GM12878 (cell line): ENCODE measurements at places on chromosomes 1 and 21. TPM values are rescaled to one million over a fixed set of nuclear protein-coding genes. Genes with fewer than 3 reads are reported as not detected.

GRCh38 chr1:96840396-96840795 is 118.8 kb downstream of the PTBP2 start:
- no peak for DNase-seq

- DNase-seq, result no peak
These were observed at the start of gene GPX7 for GRCh38 chr1:52601991-52602855. Gene GPX7 (plus strand): TSS chr1:52602371. CDS start chr1:52602410, 39 bp downstream.

DNA sequence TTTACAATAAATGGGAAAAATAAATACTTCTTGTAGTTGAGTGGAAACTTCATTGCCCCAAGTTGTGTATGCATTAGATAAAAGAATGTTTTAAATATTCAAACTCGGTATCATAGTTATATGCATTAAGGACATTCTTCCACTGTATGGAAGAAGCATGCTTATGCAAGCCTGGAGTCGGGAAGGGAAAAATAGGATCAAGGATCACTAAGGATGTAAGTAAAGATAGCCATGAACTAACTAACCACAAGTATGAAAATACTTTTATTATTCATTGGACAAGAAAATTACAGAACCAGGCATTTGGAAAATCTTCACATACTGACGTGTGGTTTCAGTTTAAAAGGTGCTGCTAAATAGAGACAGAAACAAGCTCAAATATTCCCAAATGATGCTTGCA is 26.9 kb upstream of the DPYD start:
- DNase-seq, result no peak

DNA sequence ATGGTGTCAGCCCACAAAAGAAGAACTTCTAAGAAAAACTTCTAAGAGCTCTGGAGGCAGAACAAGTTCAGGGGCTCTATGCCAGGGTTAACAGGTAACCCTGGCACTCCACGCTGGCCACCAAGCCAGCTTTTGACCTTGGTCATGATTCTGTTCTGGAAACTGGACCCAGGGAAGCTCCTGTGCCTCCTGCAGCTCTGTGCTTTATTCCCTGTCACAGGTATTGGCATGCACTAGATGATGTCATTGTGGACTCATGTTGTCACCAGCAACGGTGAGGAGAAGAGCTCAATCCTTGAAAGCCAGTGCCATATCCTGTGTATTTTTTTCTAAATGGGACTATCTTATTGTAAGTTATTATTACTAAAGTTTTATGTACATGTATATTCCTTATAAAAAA is 56.7 kb upstream of the GCLM start:
- no peak for DNase-seq

DNA sequence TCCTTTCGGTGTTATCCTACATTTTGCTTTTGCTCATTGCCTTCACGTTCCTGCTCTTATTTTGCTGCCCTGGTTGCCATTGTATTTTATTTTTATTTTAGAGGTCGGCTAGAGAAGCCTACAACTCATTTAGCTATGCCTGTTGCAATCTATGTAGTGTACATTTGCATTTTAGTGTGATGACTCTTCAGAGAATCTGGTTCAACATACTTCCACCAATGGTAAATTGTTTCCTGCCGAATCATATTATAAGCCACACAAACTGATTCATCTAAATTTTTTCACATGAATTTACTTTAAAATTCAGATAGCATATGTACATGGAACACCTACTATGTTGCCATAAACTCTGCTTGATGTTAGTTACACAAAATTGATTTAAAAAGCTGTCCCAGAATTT is 1596.9 kb downstream of the PLA2G4A start:
- DNase-seq, result no peak

DNA sequence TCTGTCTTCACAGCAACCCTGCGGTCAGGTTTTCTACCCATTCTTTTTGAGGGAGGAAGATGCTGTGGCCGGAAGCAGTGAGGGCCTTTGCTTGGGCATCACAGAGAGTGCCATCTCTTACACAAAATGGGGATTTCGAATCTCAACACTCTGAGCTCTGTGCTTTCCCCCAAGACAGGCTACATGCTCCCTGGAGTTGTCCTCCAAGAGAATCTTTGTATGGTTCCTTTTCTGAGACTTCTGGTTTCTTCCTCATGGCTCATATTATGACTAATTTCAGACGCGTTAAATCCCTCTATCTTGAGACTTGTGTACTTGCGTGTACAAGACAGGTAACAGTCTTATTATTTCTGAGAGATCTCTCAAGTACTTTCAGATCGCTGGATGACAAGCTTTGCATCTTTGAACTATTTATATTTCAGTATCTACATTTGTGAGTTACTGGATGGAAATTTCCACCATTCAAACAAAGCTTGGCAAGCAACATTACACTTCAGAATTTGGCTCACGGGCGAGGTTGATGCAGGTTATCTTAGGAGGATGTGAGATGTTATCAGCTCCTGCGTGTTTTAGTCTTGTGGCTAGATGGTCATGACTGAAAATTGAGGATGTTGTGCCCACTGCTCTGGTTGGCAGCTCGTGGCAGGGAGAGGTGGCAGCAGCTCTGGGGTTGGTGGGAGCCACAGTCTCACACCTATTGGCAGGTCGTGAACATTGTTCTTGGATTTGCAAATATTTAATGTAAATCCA is 19.4 kb downstream of the ABCG1 start:
- DNase-seq, result peak; percentile 57

- DNase-seq, result no peak
These were observed 5.0 kb downstream of the ABCA4 start for GRCh38 chr1:94115900-94116436.

AIM2 gene
- 7.9 and 8.9 TPM in 2 replicates for total RNA-seq

GJA8 gene
- not detected in 2 replicates for total RNA-seq

LCA5L gene
- total RNA-seq, result 0.19 TPM in 1 of 2 replicates, not detected in the other

CLIC6 gene
- total RNA-seq, result 31.9 and 34.1 TPM in 2 replicates
